ENCODE measurements at places on chromosomes 5 and 9. TPM values are rescaled to one million over a fixed set of nuclear protein-coding genes. Genes with fewer than 3 reads are reported as not detected.

DNA sequence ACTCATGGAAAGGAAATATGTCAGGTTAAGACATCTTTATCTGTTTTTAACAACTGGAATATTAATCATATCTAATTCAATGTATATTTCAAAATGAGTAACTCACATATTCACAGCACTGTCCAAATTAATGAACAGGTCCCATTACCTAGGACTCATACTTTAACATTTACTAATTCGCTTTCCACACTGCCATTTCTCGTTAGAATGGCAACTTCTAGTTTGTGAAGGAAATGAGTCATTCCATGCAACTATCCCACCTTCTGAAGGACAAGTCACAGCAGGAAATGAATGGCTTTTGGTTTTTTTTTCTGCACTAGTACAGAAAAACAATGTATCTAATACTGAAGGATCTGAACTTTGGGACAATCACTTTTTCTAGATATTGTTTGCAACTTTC, 24.6 kb upstream of the IFNK start:
- DNase-seq: peak; percentile 1

DNA sequence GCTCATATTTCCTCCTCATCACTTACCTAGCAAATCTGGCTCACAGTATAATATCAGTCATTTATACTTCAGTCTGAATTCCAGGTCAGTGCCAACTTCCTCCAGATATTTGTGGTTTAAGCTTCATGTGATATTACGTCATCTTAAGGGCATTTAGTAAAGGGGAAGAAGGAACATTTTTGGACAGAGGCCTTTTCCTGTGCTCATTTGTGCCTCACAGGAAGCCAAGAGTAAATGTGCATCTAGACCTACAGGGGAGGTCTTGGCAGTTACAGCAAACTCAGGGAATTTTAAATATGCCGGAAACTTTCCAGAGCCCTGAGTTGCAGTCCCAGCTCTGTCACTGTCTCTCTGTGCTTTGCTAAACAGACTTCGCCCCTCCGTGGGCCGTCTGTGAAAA, 12.3 kb upstream of the KCNIP1 start:
- DNase-seq: peak; percentile 73

DNA sequence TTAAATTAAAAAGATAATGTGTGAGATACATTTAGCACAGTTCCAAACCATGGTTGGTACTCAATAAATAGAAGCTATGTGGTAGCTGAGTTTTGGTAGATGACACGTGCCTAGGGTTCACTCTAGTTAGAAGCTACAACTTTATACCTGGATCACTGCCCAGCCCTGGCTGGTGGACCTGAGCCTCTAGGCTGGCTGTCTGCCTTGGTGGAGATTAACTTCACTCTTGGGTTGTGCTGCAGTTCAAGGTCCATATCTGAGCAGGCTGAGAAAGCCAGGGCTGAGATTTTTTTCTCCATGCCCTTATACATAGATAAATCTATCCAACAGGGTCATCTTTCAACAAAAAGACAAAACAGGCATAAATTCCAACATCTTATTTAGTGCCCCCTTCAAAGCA, 44.6 kb upstream of the SPDL1 start:
- no peak for DNase-seq

GRCh38 chr9:82105729-82106128, 117.2 kb downstream of the SPATA31D1 start:
- DNase-seq: no peak

DNA sequence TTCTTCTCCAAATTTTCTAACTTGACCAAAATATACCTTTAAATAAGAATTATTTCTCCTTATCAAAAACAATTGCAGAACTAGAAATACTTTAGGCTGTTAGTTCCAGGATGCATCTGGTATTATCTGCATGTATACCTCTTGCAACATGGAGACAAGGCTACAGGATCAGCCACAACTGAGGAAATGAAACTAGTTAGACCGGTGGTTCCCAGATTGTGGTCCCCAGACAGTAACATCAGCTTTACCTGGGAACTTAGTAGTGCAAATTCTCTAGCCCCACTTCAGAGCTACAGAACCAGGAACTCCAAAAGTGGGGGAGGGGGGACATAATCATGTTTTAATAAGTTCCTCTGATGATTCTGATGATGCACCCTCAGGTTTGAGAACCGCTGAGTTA, 61.6 kb upstream of the C9orf72 start:
- DNase-seq: no peak

- DNase-seq: no peak
Observed at GRCh38 chr5:113427871-113428574, 6.8 kb downstream of the TSSK1B start.

- DNase-seq: no peak
Observed at GRCh38 chr9:75051285-75051684, 23.2 kb upstream of the CARNMT1 start.

Gene PCDHB6
- polyA plus RNA-seq: 0.20 TPM

Gene SLC6A3
- polyA plus RNA-seq: not detected

Gene RECK
- polyA plus RNA-seq: 59.8 TPM

Gene ZNF462
- polyA plus RNA-seq: 3.5 TPM

Data from BJ (cell line).